ENCODE measurements at places on chromosomes 12 and 14. TPM values are rescaled to one million over a fixed set of nuclear protein-coding genes. Genes with fewer than 3 reads are reported as not detected.

The TGM1 gene
- total RNA-seq = 1.0 TPM

The TAPBPL gene
- 4.0 TPM for total RNA-seq

The SOAT2 gene
- 0.40 TPM for total RNA-seq

The NABP2 gene
- 60.8 TPM for total RNA-seq

The CCDC38 gene
- total RNA-seq = 0.09 TPM

All from A549 treated with GW870086 at 1 μM for 4 hours (cell line).